ENCODE measurements at places on chromosomes 1 and 21.

DNA sequence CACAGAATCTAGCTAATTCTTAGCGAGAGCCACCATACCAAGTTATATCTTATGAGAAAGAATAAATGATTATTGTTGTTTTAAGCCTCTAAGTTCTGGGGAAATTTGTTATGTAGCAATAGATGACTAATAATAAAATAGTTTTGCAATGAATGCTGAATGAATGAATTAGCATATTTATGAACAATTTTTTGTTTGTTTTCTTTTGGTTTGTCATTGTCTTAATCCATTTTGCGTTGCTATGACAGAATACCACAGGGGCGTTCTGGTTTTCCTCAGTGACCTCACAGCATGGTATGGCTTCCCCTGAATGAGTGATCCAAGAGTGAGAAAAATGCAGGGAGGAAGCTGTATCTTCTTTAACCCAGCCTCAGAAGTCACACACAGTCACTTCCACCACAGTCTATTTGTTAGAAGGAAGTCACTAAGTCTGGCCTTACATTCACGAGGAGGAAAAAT is 53.8 kb upstream of the HPDL start:
- no peak for DNase-seq

GRCh38 chr1:57576756-57577155 is 152.9 kb upstream of the DAB1 start:
- DNase-seq: no peak

- no peak for DNase-seq
Measured at GRCh38 chr1:18440385-18441226, 40.1 kb upstream of the KLHDC7A start.

DNA sequence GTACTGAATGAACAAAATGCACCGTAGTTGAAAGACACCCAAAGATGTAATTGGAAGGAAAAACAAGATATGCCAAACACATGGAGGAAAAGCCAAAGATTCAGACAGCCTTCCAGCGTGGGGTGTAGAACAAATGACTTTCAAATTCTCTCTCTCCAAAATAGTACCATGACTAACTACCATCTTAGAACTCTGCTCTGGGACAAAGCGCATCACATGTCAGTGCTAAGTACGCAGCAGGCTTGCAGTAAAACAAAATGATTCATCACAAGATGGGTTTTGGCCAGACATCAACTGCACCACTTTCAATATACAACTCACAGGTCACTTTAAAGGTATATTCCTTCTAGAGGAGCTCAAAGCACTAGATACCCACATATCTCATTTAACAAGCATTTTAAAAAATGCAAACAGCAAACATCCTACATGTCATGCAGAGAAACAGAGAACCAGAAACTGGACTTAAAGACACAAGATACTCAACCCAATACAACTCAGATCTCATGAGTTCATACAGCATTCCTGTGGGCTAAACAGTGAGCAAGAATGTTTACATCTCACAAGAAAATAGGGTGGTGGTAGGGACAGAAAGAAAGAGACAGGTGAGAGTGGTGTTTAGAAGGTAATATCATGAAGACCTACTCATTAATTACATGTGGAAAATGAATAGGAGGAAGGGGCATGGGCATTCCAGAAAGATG is 75.7 kb downstream of the BCAR3 start:
- DNase-seq: no peak

GRCh38 chr1:151327903-151328674 is 873 bp upstream of the PI4KB start:
- DNase-seq: no peak

GRCh38 chr1:34923490-34923889 is 6.0 kb downstream of the DLGAP3 start:
- no peak for DNase-seq

DNA sequence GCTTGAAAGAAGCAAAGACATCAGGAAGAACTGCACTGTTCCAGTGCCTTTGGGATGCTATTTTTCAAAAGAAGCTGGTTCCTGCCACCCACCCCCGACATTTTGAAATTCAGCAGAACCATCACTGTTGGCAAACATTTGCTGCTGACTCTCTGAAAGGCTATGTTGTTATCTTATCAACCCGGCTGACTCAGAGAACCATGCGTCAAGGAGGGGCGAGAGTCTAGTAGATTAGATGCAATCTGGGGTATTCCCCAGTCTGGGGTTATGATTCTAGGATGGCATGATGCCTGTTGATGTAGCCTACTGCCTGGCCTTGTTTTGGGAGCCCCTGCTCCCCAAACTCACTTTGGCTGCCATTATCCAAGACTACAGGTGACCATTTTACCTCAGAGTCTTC is 267.8 kb upstream of the RUNX1 start:
- no peak for DNase-seq

DNA sequence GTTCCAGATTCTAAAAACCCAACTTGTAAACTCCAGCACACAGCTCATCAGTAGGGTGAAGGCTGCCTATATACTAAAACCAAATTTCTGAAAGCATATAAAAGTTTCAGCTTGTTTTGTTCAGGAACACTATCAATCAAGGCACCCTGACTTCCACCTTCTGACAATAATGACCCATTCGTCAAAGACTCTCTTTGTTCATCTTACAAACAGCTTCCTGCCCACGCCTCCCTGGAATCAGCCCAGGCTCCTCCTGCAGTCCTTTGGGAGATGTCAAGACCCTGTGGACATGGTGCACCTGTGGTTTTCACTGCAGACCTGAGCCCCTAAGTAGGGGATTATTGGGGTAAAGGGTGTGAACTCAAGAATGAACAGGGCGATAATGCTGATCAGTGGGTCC is 178.9 kb upstream of the CAMK1G start:
- no peak for DNase-seq

DNA sequence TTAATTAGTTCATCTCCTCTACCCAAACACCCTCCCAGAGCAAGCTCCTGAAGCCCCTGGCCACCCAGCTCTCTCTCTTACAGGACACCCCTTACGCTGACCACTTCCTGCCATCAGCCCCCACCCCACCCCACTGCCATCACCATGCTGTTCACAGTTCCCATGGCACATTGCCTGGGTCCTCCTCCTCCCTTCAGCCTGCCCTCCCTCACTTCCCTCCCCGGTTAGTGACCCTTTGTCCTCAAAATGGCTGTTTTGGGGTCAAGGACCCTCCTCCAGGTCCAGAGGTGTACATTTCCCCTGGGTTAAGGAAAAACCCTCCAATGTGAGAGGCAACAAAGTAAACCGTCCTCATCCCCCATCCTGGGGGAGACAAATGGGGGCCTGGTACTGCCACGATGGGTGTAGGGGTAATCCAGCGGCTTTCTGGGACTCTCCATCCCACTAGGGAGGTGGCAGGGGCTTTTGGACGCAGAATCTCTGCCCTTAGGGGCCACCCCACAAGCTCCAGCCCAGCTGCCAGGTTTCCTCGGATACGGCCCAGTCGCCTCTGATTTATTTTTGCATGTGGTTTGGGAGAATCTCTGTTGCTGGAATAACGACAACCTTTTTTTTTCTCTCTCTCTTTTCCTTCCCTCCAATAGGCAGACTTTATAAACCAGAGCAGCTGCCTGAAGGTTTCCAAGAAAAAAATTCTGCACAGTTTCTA is 8.5 kb downstream of the CAMK2N1 start:
- no peak for DNase-seq

DNA sequence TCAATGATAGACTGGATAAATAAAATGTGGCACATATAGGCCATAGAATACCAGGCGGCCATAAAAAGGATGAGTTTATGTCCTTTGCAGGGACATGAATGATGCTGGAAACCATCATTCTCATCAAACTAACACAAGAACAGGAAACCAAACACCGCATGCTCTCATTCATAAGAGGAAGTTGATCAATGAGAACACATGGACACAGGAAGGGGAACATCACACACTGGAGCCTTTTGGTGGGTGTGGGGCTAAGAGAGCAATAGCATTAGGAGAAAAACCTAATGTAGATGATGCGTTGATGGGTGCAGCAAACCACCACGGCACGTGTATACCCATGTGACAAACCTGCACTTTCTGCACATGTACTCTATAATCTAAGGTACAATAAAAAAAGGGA is 883.4 kb upstream of the PRMT6 start:
- DNase-seq: no peak

GRCh38 chr1:108646265-108646647 is 14.6 kb downstream of the HENMT1 start:
- no peak for DNase-seq

DNA sequence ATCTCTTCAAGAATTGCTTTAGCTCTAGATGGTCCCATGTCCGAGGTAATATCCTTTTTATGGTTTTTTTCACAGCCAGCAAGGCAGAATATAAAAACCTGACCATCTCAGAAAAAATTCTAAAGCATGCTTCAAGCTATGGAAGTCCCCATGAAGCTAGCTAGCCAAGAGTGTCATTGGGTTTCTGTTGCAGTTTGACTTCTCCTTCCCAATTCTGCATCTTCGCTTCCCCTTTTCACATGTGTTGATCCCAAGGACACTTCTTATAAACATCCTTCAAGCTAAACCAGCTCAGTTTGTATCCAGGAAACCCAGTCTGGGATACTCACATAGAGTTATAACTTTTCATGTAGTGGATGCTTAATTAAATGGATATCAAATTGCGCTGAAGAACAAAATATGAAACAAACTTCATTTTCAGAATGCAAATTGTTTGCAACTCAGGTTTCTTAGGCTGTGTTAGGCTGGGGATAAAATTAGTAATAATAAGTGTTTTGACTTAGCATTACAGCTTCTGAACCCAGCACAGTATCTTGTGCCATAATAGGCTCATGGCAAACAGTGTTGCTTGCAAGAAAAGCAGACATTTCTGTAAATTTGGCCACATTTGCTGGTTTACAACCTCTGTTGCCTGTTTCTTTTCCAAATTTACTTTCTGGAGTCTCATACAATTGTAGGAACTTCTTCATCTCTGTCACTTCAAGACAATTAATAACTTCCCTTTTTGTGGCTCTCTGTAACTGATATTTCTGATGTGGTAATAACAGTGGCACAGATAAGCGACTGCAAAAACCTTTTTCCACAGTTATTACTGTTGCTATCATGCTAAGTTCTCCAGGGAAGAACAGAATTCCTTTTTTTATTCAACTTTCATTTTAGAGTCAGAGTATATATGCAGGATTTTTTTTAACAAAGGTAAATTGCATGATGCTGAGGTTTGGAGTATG is 53.2 kb downstream of the NCAM2 start:
- DNase-seq: no peak

- no peak for DNase-seq
Measured at GRCh38 chr1:29460041-29460610, 223.8 kb downstream of the PTPRU start.

DNA sequence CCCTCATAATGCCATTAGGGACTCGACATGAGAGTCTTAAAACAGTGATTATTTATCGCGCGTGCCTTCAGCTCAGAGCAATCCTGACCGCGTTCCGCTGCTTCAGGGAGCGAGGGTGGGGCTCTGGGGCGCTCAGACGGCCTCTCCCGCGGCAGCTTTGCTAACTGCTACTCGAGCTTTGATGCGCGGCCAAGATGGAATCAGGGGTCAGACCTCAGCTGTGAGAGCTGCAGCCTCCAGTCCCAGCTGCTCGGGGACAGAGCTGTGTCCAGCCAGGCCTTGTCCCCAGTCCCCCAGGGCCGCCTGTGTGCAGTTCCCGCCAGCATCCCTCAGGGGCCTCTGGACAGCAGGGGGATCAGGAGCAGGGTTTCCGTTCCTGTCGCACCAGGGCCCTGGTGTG is 104.6 kb upstream of the TTC34 start:
- no peak for DNase-seq

GRCh38 chr1:200107004-200107470 is 79.5 kb downstream of the NR5A2 start:
- DNase-seq: no peak

DNA sequence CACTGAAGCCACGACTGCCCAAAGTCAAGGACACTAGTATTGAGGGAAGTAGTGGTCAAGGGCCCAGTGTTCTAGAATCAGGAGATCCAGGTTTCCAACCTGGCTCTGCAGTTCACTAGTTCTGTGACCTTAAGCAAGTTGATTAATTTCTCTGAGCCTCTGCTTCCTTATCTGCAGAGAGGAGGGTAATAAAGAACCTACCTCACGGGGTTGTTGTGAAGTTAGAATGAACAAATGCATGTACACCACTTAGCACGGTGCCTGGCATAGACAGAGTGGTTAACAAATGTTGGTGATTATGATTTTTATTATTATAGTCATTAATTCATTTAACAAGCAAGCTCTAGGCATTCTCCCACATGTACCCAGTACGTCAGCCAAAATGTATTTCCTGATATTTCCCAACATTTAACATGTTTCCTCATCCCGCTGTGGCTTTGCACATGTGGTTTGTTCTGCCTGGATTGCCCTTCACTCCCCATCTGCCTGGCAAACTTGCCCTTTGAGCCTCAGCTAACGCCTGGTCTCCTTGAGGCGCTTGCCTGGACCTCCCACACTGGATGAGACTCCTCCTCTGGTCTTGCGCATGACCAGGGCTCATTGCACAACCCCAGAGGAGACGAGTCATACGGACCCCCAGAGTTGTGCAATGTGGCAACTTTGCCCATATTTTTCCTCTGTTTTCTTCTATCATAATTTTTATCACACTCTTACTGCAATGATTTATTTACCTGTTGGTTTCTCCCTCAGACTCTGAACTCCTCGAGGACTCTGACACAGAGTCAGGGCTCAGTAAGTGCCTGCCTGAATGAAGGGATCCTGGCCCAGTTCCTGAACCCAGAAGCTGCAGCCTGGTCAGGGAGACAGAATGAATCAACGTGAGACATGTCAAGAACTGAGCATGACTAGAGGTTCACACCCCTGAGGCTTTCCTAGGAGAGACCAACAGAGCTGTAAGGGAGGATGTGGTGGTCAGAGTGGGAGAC is 20.7 kb upstream of the MFSD2A start:
- DNase-seq: peak; percentile 27

DNA sequence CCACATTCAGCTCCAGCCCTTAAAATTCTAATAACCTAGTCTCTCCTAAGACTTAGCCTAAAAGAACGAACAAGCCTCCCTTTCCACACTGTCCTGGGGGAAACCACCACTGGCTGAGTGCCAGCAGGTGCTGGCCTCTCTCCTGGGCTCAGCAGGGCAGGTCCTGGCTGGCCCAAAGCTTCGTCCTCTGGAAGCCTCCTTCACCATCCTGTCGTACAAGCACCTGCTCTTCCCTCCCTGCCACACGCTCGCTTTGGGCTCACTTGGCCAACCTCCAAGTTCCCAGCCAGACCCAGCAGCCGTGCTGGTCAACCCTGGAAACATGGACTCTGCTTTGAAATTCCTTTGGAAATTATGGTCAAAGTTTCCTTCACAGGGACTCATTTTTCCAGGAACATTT is 58.2 kb upstream of the SLC25A33 start:
- DNase-seq: no peak

DNA sequence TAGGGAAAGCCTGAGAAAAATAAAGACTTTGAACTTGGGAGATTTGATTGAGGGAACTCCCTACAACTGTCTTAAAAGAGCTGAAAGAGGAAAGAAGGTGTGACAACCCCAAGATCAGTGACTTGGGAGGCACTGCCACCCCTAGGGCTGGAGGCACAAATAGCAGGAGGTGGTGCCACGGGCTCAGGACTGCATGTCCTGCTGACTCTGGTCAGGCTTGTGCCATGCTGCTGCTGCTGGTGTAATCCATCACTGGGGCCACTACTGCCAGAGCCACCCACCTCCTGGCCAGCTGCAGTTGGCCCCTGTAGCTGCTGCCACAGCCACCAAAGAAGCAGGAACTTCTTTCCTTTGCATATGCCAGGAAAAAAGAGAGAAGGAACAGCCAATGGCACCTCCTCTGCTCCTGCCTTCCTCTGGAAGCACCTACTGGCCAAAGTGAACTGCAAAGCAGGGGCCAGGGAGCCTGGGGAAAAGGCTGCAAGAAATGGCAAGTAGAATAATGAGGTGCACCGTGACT is 730.3 kb downstream of the PTPRU start:
- DNase-seq: no peak

Data from esophagus squamous epithelium (tissue), 5 donors.